GM12891 (cell line): ENCODE measurements at places on chromosomes 11 and 22.

DNA sequence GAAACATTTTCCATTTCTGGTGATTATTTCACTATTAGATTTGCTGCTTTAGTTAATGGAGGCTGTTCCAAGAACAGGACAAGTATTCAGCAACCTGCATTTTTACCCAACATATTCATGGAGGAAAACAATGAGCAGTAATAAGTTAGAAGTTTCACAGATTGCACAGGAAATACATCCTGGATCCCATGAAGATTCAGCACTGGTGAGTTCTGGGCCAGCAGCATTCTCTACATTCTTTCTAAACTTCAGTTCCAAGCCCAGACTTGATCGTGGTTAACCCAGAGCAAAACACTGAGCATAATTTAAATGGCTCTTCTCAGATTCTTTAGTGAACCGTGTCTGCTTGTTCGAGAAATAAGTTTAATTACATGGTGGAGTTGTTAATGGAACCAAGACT, 3.8 kb downstream of the FJX1 start:
- no peak for DNase-seq

GRCh38 chr11:128422576-128423370, 164.6 kb downstream of the ETS1 start:
- no peak for DNase-seq

DNA sequence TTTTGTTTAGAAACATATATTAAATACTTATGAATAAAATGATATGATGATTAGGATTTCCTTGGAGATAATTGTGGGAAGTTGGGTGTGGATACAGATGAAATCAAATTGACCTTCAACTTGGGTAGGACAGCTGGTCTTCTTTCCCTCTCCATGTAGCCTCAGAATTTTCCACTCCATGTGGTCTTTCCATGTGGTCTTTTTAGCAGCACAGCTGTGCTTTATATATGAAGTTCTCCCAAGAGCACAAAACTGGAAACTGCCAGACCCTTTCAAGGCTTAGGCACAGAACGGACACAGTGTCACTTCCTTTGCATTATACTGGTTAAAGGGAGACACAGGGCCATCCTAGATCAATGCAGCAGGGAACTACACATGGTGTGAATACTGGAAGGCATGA, 28.6 kb downstream of the FAM76B start:
- no peak for DNase-seq

DNA sequence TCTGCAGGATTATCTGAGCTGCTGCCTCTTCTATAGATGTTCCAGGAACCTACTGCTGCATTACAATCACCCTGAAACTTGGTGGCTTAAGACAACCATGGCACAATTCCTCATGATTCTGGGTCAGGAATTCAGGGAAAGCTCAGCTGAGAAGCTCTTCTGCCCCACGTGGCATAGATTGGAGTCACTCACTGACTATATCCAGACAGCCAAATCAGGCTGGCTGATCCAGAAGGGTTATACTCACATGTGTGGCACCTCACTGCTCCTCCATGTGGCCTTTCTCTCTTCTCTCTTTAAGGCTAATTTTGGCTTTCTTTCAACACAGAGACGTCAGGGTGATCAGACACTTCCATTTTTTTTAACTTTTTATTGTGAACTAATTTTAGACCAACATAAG, 125.5 kb downstream of the BBOX1 start:
- DNase-seq: no peak

GRCh38 chr11:9861860-9862725, 198.2 kb downstream of the SWAP70 start:
- DNase-seq: peak; percentile 21

DNA sequence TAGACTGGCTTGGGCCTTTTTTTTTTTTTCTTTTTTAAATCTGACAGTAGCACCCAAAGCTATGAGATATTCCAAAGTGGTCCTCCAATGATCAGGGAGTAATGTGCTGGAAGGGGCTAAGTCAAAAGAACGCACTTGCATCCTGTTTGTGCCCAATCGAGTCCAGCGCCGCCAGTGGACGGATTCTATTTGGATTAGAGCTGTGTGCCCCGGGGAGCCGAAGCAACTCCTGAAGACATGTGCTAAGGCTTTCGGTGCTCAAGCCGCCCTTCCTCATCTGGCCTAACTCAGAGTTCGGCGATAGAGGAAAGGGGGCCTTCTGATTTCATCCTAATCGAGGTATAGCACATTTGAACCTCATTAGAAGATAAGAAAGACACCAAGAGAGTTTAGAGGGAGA, 147.8 kb upstream of the NECTIN1 start:
- no peak for DNase-seq

DNA sequence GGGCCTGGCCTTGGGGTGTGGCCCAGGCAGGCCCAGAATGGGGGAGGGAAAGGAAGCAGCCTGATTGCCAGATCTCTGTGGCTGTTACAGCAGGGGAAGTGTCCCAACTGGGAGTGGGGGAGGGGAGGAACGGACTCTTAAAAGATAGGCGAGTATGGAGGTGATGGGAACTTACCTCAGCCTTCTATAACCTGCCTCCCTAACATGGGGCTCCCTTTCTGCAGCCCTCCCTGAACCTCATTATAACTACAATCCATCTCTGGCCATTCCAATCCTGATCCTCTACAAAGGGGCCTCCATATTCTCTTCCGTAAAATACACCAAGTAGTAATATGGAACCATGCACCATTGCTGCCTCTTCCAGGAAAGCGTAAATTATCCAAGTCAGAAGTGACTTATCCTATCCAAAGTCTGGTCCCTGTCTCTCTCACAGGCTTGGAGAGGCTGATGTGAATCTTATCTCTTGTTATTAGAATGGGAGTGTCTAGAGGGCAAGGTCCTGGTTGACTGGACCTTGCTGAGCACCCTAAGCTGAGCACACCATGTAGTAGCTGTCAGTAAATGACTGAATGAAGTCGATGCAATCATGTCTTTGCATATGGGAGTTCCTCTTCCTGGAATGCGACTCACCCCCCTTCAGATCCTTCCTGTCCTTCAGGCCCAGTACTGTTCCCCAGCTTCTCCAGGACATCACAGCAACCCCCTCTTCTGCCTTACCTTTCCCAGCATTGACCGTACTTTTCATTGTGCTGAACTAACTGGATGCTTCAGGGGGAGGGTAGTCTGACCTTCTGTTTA, 5.9 kb downstream of the RHOG start:
- no peak for DNase-seq

GRCh38 chr11:114066046-114066648, 6.6 kb downstream of the ZBTB16 start:
- DNase-seq: no peak

DNA sequence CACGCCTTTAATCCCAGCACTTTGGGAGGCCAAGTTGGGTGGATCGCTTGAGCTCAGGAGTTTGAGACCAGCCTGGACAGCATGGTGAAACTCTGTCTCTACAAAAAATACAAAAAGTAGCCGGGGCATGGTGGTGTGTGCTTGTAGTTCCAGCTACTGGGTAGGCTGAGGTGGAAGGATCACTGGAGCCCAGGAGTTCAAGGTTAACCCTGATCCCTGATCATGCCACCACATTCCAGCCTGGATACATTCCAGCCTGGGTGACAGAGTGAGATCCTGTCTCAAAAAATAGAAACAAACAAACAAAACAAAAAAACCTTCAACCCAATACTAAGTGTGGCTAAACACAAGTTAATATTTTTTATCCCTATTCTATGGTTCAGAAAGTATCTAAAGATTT, 66.4 kb upstream of the CLNS1A start:
- DNase-seq: no peak

DNA sequence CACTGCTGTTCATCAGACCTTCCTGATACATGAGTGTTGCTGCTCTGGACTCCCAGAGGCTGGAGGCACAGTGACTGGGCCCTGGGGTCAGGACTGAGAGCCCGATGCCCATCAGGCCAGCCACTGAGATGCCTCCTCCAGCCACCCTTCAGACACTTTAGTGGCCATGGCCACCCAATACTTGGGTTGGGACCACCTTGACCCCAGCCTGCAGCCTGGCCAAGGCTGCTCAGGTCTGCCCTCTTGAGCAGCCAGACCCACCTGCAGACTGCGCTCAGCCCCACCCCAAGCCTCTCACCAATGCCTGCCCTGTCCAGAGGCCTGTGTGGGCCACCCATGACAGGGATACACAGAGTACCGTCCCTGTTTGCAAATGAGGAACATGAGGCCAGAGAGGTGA, 4.2 kb downstream of the RNF215 start:
- no peak for DNase-seq

GRCh38 chr11:43994196-43994595, 51.8 kb downstream of the C11orf96 start:
- DNase-seq: no peak

DNA sequence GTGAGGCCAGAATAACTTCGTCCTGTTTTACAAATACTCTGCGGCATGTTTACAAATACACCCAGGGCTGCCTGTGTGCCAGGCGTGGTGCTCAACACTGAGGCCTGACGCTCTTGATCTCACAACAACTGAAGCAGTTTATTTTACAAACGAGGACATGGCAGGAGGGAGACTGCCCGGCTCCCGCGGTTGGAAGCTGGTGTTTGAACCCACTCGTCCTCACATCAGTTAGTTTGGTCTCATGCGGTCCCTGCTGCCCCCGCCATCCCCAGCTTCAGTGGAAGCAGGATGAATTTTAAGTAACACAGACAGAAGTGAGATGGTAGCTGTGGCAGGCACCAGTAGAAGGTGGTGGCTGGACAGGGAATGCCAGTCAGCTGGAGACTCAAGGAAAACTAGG, 16.4 kb downstream of the KIAA0930 start:
- no peak for DNase-seq

GRCh38 chr11:44899959-44900358, 50.7 kb downstream of the TP53I11 start:
- no peak for DNase-seq

- DNase-seq: no peak
These were observed at the start of gene HSPA8 for GRCh38 chr11:123061403-123062157. Gene HSPA8 (minus strand): TSS chr11:123062136. CDS start chr11:123061324, 812 bp downstream.

- DNase-seq: no peak
These were observed 109.8 kb downstream of the NAT10 start for GRCh38 chr11:34214961-34215805.

GRCh38 chr22:17314487-17314886, 54.8 kb upstream of the CECR2 start:
- DNase-seq: no peak

GRCh38 chr11:89067264-89067663, 1.5 kb upstream of the GRM5 start:
- no peak for DNase-seq
